H7 (cell line): ENCODE measurements at places on chromosomes 3 and 15.
A peak's percentile ranks its signal among the peaks of the same experiment; 100 is the strongest.

DNA sequence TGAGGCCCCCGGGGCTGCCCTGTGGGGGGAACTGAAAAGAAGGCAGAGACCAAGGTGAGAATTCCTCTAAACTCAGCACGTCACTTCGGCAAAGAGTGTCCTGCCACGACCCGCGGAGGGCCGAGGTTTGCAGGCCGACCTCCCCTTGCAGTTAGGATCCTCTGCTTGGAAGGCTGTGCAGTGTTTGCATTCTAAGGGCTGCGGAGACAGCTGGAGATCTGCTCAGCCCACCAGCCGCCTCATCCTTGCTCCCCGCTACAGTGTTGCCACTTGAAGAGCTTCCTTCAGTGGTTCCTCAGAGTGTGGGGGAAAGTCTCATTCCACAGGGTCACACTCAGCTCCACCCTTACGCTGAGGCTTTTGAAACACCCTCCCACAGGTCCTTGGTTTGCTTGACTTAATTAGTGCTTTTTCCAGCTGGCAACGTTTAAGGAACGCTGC lies 10.8 kb downstream of the SLC51A start:
- no peak for DNase-seq

DNA sequence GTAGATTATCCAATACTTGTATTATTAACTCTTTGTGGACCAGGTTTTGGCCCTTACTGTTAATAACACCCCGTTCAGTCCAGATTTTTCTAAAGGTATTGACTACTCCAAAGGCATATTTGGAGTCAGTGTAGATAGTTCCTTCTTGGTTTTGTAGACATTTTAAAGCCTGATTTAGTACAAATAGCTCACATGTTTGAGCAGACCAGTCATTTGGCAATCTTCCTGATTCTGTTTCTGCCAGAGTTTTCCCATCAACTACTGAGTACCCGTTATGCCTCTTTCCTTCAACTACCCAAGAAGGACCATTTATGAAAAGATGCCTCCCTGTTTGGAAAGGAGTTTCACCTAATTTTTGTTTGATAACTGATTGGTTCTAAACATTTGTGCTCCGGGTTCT lies 82.0 kb downstream of the CHCHD4 start:
- no peak for DNase-seq

GRCh38 chr3:38468765-38469164 lies 15.1 kb downstream of the ACVR2B start:
- no peak for DNase-seq

GRCh38 chr3:97952872-97953271 lies 19.4 kb downstream of the RIOX2 start:
- DNase-seq = no peak

DNA sequence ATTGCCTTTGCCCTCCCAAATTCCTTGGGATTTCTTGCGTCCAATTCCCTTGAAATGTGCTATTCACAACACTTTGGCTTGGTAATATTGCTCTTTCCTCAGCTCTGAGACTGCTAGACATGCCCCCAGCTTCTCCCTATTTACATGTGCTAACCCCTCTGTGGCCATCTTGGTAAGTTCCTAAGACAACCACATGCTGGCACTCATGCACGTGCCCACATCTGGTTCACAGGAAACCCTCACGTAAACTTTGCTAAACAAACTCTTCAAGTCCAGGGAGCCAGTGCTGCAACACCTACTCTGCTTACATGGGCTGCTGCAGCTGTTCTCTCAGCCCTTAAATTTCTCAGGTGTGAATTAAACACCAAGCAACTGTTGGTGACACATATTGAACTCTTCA lies 121.8 kb downstream of the ADAMTSL3 start:
- no peak for DNase-seq

GRCh38 chr3:169581633-169582032 lies 81.9 kb downstream of the MECOM start:
- DNase-seq = no peak

GRCh38 chr3:46477145-46477544 lies 12.4 kb upstream of the LTF start:
- DNase-seq = peak; percentile 44

GRCh38 chr3:20256144-20256543 lies 70.1 kb upstream of the SGO1 start:
- no peak for DNase-seq

GRCh38 chr15:65337436-65338070 lies 33.1 kb downstream of the RNU5B-1 start:
- DNase-seq = peak; percentile 48

DNA sequence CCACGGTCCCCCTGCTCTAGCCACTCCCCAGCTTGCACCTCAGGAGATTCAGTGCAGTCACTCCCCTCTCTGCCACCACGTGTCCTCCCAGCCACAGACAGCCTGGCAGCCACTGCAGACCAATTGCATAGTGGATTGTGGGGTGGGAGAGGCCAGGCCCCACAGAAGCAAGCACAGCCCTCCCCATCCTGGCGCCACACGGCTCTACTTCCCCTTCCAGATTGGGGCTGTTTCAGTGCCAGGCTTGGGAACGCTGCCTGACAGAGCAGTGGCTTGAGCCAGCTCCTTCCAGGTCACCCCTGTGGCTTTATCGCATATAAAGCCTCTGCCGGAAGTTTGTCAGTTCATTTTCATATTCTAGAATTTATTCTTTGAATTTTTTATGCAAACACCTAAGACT lies 90.7 kb downstream of the TMEM266 start:
- no peak for DNase-seq

- DNase-seq = no peak
Observed at GRCh38 chr15:82651708-82652107, 4.5 kb upstream of the CPEB1 start.
